GM10248 (cell line): ENCODE measurements at places on chromosomes 7 and 10.

DNA sequence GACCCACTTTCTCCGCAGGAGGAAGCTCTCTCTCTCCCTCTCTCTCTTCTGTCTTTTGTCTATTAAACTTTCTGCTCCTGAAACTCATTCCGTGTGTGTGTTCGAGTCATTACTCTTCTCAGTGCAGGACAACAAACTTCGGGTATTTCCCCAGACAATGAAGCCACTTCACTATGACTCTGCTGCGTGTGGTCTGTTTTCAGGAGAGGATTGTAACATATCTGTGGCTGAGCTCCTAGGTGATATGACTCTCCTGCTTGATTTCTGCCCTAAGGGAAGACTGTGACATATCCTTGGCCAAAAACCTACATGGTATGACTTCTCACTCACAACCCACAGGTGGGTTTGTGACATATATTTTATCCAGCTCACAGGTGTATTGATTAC is 39.9 kb upstream of the ZNF107 start:
- DNase-seq, result no peak

GRCh38 chr7:12028508-12028907 is 182.6 kb upstream of the TMEM106B start:
- no peak for DNase-seq

DNA sequence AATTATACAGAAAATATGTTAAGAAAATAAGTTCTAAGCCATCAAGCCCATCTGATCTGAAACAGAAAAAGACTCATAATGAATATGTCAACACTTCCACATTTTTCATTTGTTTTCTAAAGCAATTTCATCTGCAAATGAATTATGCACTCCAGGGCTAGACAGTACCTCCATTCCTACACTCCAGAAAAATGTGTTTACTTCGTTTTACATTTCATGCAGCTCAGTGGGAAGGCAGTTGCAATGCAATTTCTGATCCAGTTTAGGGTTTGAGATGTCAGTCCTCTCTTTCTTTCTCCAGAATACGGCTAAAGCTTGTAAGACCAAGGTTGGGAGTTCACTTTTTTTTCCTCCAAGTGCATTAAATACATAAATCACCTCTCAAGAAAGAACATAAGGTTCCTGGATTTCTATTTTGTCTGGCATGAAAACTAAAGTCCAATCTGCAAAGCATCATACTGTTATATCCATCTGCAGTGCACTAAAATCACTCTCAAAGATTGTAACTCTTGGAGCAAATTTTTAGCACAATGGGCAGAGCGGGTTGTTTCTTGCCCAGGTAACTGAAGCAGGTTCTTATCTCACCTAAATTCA is 348.8 kb upstream of the C7orf33 start:
- DNase-seq, result no peak

DNA sequence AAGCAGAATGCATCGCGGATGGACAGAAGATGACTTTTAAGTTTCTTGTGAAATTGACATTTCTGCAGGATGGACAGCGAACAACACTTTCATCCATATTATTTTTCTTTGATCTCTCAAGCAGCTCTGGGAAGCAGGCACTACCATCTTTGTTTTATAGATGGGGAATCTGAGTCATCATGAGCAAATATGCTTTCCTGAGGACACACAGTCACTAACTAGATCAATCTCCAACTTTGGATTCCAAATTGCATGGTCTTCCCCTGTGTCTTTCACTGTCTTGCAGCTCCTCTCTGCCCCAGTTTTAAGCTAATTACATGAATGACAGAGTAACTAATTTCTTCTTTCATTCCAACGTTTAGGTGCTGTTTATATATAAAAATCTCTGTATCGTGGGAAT is 201.5 kb downstream of the ADAM12 start:
- no peak for DNase-seq

DNA sequence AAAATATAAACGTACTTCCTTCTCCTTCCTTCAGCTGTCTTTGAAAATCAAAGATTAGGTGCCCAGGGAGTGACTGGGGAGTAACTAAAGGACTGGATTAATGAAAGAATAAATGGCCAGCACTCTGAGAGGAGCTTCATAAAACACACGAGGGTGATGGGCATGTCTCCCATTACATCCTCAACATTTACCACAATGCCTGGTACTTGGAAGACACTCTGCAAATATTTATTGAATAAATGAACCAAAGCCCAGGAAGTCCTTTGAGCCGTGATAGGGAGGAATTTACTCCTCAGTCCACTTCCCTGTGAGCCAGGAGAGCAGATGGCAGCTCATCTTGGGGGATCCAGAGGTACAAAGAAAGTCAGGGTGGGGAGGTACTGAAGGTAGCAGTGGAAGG is 96.3 kb downstream of the RAB11FIP2 start:
- no peak for DNase-seq

DNA sequence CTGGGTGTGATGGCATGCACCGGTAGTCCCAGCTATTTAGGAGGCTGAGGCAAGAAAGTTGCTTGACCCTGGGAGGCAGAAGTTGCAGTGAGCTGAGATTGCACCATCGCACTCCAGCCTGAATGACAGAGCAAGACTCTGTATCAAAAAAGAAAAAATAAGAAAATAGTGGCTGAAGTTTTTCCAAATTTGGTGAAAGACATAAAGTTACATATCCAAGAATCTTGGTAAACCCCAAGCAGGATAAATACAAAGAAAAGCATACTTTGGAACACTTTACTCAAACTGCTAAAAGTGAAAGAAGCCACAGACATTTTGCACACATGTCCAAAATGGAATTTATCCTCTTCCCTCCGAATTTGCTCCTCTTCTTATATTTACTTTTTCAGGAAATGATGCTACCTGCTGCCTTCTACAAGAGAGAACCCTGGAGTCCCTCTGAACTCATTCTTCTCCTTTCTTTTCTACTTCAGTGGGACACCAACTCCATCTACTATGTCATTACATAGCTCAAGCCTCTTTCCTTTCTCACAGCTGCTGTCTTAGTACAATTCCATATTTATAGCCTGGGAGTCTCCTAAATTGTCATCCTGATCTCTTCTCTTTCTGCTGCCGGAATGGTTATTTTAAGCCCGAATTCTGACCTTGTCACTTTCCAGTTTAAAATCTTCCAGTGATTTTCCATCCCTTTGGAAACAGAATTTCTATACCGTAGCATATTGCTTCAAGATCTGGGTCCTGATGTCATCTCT is 17.3 kb upstream of the SMNDC1 start:
- DNase-seq, result no peak

GRCh38 chr7:18573410-18574234 is 78.1 kb downstream of the HDAC9 start:
- DNase-seq, result no peak

DNA sequence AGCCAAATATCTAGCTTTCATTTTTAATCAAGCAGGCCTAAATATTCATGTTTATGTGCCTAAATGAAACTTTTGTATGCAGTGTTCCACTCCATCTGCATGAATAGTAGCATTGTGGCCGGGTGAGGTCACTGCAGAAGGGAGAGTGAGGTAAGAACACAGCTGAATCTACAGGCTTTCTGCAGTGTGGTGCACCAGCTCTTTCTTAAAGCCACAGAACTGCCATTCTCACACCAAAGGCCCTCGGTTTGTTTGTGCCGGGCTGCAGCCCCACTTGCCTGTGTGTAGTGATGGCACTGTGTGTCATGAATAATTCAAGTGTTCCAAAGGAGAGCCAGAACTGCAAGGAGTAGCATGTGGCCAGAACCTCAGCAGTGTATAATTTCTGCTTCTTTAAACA is 204.1 kb downstream of the TRIL start:
- peak; percentile 20 for DNase-seq

DNA sequence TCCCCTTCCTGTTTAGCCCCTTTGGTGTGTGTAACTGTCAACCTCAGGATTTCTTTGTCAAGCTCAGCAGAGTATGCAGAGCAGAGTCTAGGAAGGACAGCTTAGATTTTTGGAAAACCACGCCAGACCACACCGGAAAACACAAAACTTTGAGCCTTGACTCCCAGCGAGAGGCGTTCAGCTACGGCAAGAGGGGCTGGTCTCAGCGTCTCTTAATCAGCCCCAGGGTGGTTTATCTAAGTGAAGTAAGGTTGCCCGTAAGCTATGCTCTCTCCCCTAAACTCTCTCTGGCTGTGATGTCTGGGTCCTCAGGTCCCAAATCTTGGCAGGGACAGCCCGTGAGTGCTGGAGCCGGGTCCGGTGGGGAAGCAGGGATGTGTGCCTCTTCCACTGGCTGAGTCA is 230.9 kb downstream of the KLF6 start:
- DNase-seq, result no peak

GRCh38 chr10:13110908-13111307 is 10.9 kb downstream of the OPTN start:
- no peak for DNase-seq

- DNase-seq, result no peak
Observed at GRCh38 chr10:133353988-133354605, 3.7 kb downstream of the FUOM start.

- DNase-seq, result no peak
Observed at GRCh38 chr10:35559416-35559815, 45.7 kb upstream of the GJD4 start.

DNA sequence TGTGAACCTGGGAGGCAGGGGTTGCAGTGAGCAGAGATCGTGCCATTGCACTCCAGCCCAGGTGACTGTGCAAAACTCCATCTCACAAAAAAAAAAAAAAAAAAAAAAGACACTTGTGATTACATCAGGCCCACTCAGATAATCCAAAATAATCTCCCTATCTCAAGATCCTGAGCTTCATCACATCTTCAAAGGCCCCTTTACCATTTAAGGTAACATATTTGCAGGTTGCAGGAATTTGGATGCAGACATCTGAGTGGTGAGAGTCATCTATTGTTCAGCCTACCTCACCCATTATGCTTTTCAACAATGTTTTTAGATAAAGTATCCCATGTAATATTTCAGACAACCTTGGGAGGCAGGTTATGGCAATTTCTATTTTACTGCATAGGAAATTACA is 51.4 kb upstream of the EXOC4 start:
- DNase-seq, result no peak
